ENCODE measurements at places on chromosomes 5 and 9.

GRCh38 chr9:108444400-108445358, 411.1 kb downstream of the ACTL7B start:
- no peak for DNase-seq

- DNase-seq = no peak
These were observed 3.7 kb downstream of the HABP4 start for GRCh38 chr9:96453625-96454024.

DNA sequence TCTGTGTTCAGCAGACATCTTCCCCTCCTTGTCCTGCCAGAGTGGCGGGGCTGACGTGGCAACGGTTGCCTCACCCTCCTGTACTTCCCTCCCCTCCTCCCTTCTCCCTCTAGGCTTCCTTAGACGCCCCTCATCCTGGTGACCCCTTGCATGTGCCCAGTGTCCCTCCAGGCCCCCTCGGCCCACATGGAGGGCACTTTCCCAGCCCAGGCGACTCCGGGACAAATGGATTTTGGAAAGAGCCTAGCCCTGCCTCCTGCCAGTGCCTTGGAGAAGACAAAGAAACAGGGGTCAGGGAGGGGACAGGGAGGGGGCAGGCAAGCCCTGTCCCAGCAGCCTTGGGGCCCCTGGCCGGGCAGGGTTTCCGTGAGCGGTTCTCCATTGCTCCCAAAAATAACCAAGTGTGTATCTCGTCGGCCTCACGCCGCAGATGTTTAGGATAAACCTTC, 38.3 kb upstream of the NEURL1B start:
- DNase-seq = no peak

DNA sequence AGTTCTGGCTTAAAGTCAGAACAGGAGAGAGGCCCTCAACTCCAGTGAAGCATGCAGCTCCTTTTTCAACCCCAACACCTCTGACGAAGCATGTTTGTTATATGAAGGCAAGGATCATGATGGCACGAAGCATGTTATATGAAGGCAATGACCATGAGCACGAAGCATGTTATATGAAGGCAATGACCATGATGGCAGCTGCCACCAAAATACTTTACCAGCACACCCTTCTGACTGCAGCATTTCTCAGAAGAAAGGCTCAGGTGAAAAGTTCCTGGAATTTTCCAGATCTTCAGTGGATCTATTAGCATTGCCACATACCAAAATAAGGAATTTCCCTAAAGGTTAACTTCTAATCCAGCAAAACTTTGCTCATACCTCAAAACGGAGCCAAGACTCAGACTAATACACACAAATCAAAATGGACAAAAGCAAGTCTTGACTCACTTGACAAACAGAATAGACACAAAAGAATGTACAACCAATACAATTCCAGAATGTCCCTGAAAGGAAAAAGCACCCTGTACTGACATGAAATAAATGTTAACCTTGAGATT, 217.4 kb downstream of the FANCC start:
- DNase-seq = no peak

DNA sequence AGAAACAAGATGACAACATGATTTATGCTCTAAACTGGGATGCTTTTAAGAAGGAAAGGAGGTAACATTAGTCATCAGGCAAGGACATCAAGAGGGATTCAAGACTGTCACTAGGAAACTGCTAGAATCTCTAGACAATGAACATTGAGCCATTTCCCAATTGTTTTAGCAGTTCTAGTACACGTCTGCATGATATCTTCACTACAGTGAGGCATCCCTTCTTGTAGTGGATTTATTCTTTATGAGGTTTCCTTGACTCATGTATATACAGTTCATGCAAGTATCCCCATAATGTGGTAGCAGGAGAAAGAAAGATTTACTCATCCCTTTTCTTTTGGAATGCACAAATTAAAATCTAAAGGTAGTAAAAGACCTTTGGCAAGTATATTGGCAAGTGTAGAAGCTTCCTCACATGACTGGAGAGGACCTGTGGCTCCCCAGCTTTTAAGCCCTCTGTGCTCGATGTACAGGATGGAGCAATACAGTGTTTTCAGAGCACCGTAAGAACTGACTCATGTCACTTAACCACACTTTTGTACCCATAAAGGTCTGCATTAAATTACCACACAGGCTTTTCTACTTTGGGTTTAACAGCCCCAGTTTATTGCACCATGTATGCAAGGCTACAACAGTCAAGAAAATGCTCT, 335.9 kb downstream of the SEMA5A start:
- no peak for DNase-seq

DNA sequence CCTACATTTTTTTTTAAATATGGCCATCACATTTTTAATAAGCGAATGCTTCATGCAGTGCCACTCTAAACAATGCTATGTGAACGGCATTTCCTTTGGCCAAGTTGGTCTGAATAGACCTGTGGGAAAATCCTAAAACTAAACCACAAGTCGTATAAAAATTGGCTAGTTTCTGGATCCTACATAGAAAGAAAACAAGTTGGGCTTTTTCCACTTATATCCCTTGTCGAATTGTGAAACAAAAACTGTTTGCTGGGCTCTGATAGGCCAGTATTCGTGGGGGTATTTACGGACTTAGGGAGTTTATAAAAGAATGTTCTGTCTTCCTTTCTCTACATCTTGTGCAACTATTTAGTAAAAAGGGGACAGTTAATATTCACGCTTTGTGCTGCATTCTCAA, 153.1 kb upstream of the KLF9 start:
- DNase-seq = no peak

GRCh38 chr9:123267481-123268198, 746 bp downstream of the STRBP start:
- DNase-seq = no peak

DNA sequence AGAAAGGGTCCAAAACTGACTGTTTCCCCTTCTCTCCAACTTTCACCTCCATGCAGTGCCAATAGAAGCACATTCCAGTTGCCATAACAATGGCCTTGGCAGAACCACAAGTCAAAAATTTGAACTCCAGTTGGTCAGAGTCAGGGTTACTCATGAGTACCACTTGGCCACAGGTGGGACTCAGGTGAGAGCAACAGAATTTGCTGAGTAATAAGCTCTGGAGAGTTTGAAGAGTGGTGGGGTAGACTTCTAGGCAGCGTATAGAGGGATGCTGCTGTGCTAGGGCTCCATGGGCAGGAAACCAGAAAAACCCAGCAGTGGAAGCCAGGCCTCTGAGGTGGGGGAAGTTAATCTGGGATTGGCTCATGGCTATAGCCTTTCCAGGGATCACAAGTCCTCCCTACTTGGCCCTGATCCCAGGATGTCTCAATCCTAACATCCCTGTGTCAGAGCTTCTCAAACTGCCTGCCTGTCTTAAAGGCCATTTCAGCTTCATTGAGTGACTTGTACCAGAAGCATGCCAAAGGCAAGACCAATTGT, 30.2 kb downstream of the SNX18 start:
- DNase-seq = no peak

DNA sequence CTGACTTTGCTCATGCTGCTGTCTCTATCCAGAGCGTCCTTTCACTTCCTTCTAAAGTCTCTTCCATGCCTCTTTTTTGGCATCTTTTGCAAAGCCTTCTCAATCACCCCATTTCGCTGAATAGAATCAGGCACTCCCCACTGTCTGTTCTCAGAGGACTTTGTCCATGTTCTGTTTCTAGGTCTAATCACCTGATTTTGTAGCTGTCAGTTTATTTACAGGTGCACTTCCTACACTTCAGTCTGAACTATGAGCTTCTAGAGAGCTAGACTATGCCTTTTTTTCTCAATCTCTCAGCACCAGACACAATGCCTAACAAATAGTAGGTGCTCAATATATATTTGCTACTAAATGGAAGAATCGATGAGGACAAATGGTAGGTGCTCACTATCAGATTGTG, 29.9 kb downstream of the TLR4 start:
- no peak for DNase-seq

DNA sequence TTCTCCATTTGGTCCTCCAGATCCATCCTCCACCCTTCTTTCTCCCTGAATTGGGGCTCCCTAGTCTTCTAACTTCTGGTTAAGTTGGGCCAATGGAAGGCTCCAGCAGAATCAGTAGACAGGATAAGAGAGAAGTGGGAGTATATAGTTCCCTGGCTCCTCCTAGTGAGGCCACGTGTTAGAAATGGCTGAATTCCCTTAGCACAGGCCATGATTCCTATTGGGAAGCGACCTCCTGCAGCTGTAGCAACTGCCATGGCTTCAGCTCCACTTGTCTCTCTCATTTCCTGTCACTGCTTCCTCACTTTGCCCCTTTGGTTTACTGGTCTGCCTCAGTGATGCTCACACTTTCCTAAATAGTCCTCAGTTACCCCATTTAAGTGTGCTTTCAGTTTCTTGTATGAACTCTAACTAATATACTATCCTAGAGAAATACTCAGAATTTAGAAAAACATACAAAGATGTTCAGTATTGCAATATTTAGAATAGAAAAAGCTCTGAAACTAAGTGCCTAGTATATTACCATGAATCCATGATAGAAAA, 104.8 kb upstream of the SMARCA2 start:
- DNase-seq = no peak

DNA sequence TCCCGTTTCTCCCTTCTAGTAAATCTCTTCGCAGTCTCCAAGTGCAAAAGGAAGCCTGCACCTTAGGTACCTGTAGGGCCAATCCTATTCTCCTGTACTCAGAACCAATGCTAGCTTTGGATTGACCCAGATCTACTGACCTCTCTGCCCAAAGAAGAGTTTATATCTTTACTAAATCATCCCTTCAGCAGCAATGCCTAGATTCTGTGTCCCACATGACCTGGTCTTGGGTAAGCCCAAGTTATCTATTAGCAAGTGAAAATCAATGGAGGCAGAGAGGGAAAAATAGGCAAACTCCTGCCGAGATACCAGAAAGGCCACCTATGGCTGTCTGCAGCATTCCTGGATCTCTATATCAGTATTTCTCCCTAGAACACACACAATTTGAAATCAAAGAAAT, 60.0 kb downstream of the SUSD1 start:
- no peak for DNase-seq

DNA sequence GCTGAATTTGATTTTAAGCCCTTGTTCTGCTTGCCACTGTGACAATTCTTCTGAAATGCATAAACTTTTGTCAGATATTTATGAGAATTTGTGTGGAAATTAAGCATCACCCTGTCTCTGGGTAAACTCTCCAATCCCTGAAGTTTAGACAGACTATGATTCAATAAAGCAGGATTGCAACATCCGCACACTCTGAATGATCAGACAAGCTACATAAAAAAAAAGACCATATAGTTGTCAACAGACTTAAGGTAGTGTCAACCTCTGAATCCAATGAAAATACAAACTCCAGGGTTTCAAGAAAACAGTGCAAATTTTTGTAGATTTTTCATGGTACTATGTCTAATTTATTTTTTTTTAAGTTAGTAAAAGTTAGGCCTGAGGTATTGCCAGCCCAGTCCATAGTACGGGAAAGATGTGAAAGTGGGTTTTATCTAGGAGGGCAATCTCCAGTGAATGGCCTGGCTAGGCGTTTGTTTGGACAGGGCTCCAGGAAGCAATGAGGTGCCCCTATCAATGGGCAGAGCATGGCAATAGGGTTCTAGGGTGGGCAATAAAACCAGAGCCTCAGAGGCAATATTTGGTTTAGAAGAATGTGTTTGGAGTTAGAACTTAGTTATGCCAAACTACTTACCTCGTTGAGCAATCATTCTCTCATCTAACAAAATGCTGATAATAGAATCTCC, 762.6 kb upstream of the SEMA6A start:
- DNase-seq = no peak

DNA sequence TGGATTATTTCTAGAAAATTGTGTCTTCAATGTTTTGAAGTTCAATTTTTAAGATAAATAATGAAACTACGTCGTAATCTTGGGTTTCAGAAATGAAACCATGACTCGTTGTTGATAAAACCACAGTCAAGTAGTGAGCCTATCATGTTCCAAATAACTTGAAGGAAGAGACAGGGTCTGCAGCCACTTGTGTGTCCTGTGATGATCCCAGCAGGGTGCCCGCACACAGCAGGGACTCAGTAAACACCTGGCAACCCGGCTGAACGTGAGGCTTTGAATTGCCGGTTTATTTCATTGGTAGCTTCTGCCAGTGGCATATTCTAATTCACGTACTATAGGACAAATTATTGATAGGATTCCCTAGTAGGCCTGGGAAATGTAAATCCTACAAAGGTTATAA, 679.6 kb downstream of the IRX1 start:
- DNase-seq = no peak

DNA sequence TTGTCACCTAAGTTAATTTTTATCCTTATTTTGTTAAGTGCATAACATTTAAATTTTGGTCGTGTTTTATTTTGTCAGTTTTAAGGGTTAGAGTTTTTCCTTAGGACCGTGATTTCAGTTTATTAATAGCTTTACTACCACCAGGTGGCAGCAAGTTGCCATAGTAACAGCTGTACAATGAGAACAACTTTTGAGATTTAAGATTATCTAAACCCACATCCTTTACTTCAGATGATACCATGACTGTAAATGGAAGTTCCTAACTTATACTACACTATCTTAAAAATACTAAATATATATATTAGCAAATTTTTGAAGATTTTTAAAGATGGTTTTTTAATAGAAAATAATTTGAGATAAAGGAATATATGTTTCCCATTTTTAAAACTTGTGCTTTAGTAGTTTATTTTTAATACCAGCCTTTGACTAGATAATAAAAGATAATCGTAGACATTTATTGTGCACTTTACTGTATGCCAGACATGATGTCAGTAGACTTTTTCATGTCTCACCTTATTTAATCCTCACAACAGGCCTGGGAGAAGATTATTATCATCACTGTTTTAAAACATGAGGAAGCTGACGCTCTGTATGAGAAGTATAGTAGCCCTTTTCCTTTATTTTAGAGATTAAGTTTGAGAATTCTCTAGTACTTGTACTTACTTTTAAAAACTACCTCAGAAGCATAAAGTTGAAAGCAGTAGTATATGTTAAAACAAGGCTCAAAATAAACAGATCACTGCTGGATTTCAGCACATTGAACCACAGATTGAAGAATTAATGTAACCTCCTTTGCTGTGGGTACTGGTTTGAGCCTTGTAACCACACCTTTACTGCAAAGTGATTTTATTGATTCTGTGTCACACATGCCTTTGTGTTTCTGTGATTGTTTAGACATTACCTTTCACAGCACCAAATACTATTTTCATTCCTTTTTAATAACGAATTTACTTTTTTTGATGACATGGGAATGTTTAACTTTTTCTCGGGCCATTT, 27.5 kb downstream of the SREK1 start:
- no peak for DNase-seq

GRCh38 chr9:5800969-5801738, 31.8 kb downstream of the ERMP1 start:
- no peak for DNase-seq

GRCh38 chr5:25573691-25574090, 928.9 kb upstream of the CDH10 start:
- DNase-seq = no peak

DNA sequence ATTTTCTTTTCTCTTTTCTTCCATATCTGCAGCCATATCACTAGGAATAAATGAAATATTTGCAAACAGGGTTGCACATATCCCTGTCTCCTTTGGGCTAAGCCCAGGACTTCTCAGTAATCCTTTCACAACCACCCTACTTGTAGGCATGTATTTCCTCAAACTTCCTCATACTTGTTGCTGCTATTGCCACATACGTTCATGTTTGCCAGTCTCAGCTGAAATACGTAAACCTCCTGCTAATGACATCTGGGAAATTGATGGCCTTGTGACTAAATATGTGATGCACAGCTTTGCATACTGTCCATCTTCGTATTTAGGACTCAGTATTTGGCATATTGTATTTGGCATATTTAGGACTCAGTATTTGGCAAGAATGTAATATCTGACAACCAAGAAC, 224.6 kb downstream of the PLK2 start:
- DNase-seq = no peak

- DNase-seq = no peak
These were observed 551.1 kb downstream of the PSAT1 start for GRCh38 chr9:78848061-78848460.
